Stimulated activated CD4-positive, alpha-beta T cell treated with anti-CD3 and anti-CD28 coated beads, Interleukin-1b, Interleukin-23, amount 100 ng/mL, for 1 hour (primary cell): ENCODE measurements at places on chromosomes 2 and 18.

GRCh38 chr2:46841621-46842020 lies 74.0 kb downstream of the MCFD2 start:
- no peak for DNase-seq

DNA sequence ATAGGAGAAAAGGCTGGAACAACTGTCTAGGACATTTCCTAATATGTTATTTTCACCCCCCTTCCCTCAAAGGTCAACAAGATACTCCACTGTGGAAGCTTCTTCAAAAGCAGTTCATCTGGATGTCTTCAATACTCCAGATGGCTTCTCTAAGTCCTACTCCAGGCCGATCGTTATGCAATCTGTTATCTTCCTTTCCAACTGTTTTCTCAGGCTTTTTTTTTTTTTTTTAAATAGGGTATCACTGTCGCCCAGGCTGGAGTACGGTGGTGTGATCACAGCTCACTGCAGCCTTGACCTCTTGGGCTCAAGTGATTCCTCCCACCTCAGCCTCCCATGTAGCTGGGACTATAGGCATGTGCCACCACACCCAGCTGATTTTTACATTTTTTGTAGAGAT lies 26.3 kb downstream of the ATP8B1 start:
- DNase-seq = no peak

DNA sequence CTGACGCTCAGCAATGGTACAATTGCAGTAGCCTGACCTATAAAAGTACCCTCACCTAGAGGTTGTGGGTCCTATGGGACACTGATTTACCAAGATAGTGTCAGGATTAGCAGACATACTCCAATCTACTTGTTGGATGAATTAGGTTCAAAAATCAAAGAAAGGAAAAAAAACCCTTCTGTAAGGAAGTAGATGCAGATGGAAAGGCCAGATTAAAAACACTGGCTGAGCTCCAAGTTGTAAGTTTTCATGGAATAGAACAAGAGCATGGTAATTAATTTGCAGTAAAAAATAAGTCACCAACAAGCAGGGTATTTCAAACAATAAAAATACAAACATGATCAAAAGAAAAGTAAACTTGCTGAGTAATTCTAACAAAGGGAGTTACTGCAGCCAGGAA lies 26.4 kb downstream of the IDH1 start:
- DNase-seq = no peak

GRCh38 chr18:31950583-31950982 lies 7.7 kb upstream of the TRAPPC8 start:
- DNase-seq = no peak

- DNase-seq = no peak
Measured at GRCh38 chr18:3819961-3820360, 370.0 kb downstream of the TGIF1 start.

GRCh38 chr18:74532511-74533025 lies 1.7 kb upstream of the CNDP1 start:
- DNase-seq = no peak

DNA sequence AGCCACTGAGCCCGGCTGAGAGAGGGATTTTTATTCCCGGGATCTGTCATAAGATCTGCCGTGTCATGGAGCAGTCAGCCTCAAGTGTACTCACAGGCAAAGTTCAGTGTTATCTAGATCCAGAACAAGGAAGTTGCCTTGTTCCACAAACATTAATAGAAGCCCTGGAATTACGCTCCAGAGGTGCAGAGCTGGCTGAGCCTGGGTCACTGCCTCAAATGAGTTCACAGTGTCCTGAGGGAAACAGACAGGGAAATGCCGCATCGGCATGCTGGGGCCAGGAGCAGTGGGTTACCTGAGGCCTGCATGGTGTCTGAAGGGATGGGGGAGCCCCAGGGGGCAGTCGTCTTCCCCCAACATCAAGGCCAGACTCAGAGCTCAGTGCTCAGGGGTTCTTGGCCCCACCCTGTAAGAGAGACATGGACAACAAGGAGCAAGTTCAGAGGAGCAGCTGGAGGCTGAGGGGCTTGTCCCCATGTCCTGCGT lies 42.7 kb upstream of the ODC1 start:
- no peak for DNase-seq

GRCh38 chr2:15494877-15495276 lies 66.3 kb downstream of the NBAS start:
- DNase-seq = no peak

GRCh38 chr2:132668189-132668823 lies 1.7 kb downstream of the LYPD1 start:
- DNase-seq = no peak

DNA sequence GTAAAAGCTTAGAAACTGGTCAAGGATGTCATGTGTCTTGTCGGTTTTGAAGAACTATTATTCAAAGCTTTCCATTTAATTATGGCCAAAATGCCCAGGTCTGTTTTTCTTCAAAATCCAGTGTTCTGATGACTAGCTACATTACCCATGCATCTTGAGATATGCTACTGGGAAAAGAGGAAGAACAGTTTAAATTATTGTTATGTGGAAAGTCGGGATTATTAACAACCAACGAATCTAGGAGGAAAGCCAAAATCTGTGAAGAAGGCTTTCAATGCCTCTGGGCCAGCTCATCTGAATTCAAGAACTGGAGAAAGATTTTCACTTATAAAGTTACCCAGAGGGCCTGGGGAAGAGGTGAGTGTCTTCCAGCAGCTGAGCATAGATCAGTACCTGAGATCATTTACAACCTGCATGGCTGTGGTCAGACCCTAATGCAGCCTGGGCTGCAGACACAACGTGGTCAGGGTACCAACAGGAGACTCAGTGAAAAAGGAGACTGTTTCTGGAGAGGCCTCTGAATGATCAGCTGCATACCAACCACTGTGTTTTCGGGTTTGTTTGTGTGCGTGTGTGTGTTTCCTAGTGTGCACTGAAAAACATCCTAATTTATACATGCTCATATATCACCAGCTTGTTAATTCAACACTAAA lies 308.5 kb downstream of the NRXN1 start:
- DNase-seq = no peak

DNA sequence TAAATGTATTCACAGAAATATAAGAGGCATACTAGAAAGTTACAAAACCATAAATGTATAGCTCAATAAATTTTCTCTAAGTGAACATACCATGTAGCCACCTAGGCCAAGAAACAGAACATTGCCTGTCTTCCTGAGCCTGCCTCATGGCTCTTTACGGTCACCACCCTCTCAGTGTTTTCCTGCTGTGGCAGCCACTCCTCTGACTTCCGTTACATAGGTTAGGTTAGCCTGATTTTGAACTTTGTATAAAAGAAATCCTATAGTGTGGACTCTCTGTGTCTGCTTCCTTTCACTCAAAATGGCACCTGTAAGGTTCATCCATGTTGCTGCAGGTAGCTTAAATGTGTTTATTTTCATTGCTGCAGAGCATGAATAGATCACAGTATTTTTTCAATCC lies 11.6 kb upstream of the ST3GAL5 start:
- no peak for DNase-seq

DNA sequence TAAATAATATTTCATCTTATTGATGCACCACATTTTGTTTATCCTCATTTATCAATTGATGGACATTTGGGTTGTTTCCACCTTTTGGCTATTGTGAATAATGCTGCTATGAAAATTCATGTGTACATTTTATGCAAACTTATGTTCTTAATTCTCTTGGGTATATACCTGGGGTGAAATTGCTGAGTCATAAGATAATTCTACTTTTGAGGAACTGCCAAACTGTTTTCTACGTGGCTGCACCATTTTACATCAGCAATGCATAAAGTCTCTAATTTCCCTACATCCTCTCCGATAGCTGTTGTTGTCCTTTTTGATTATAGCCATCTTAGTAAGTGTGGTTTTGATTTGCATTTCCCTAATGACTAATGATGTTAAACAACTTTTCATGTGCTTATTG lies 116.5 kb upstream of the DLX2 start:
- no peak for DNase-seq

DNA sequence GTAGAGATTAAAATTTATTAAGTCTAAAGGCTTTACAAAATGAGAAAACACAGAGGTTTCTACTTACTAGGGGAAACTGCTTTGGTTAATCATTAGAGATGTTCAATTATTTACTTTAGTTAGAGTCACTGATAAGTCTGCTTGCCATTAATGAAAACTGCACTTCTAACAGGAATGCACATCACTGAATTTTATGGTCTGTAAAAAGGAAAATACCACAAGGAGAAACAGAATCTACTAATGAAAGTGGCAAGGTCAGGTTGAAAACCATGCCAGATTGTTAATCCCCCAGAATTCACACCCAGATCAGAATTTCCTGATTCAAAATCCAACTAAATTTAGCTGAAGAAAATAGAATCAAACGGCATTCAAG lies 90.5 kb upstream of the GRB14 start:
- DNase-seq = no peak

DNA sequence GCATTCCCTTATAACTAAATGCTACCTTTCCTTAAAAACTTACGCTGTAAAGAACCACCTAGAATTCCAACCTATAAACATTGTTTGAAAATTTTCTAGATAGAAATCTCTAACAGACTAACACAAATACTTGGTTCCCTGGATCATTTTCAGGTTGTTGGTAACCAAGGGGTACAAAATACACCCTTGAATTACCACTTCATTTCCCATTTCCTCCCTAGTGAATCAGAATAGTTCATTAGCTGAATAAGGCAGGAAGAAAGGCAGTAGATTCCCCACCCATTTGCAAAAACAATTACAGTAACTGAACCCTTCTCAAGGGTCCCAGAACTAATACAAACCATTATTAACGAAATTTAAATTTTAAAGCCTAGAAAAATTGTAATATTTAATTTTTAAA lies 5.5 kb downstream of the MEX3C start:
- no peak for DNase-seq

DNA sequence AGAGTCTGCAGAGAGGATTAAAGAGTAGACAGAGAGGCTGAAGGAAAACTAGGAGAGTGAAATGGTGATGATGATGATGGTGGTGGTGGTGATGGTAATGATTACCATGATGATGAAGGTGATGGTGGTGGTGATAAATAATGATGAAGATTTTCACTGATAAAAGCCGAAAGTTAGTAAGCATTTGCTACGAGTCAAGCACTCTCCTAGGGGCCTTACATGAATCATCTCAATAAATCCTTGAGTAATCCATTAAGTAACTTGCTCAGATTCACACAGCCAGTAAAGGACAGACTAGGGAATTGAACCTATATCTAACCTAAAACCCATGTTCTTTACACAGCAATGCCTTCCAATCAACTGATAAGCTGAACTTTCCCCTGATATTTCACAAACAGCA lies 106.7 kb upstream of the PGAP1 start:
- no peak for DNase-seq

- no peak for DNase-seq
Measured at GRCh38 chr2:237150831-237151375, 65.2 kb downstream of the COPS8 start.

GRCh38 chr2:68901199-68901514 lies 30.0 kb upstream of the BMP10 start:
- no peak for DNase-seq

DNA sequence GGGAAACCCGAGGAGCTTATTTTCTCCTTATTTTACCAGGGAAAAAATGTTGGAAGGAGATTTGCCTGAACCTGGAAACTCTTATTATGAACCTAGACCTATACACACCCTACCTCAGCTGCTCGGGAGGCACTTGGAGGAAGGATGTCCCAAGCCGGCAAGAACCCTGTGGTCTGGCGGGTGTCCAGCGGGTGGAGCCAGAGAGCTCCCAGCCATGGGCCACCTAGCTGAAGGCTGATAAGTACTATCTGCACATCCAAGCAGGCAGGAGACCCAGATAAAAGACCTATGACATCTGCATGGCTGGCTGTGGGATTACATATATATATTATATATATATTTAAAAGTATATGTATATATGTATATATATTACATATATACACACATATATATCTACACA lies 1.1 kb upstream of the SLC14A1 start:
- DNase-seq = peak; percentile 13

DNA sequence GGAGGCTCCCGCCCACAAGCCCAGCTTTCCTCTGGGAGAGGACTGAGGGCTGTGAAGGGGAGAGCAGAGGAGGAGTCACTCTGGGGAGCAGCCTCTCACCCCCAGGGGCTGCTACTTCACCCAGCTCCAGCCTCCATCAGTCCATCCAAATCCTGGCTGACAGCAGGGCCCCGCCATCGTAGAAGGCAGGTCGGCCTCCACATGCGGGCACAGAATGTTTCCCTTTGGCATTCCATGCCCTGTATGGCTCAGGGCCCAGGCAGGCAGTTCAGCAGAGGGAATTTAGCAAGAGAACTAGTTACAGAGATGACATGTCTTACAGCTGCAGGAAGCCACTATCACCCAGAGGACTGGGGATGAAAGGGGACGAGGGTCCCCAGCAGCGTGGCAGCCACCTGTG lies 6.4 kb upstream of the ODC1 start:
- DNase-seq = no peak

- DNase-seq = no peak
Measured at GRCh38 chr18:57437766-57438671, 2.8 kb downstream of the ONECUT2 start.

GRCh38 chr2:109721626-109722025 lies 72.5 kb upstream of the RGPD5 start:
- no peak for DNase-seq

DNA sequence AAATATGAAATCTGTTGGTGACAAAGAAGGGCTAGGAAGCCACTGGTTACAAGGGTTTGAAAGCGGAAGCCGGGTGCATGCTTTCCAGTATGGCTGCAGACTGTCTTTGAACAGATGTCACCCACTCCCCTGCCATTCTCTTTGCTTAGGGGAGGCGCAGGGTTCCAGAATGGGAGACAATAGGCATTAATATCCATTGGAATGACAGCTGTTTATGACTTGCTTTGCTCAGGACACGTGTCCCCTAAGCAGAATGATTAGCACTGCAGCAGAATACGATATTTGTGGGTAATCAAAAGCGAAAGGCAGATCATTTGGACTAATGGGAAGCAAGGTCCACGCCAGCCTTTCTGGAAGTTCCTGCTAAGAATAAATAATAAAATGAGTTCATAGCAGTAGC lies 25.8 kb upstream of the NRP2 start:
- no peak for DNase-seq

GRCh38 chr18:79741362-79741700 lies 56.4 kb upstream of the KCNG2 start:
- DNase-seq = no peak

GRCh38 chr2:220887876-220888275 lies 684.2 kb downstream of the EPHA4 start:
- no peak for DNase-seq
